ENCODE measurements at places on chromosomes 4 and X. TPM values are rescaled to one million over a fixed set of nuclear protein-coding genes. Genes with fewer than 3 reads are reported as not detected.

The MAGEE2 gene
- total RNA-seq = not detected

The SSX3 gene
- total RNA-seq = not detected

The ATP7A gene
- total RNA-seq = 6.7 TPM

The ARMCX5 gene
- total RNA-seq = 14.3 TPM

The MTTP gene
- not detected for total RNA-seq

The TRO gene
- 7.7 TPM for total RNA-seq

The AFP gene
- total RNA-seq = 0.29 TPM

The PCDH19 gene
- 0.06 TPM for total RNA-seq

The RBMX2 gene
- 21.1 TPM for total RNA-seq

The TKTL2 gene
- total RNA-seq = not detected

The CT45A1 gene
- total RNA-seq = not detected

The SERPINA7 gene
- total RNA-seq = not detected

The LDB2 gene
- total RNA-seq = 17.2 TPM

The NPFFR2 gene
- not detected for total RNA-seq

The TEX13C gene
- total RNA-seq = not detected

The MAGEB2 gene
- not detected for total RNA-seq

The MID1 gene
- total RNA-seq = 21.5 TPM

The ABCG2 gene
- total RNA-seq = 0.06 TPM

The AKAP14 gene
- total RNA-seq = not detected

The DGAT2L6 gene
- not detected for total RNA-seq
